ENCODE measurements at places on chromosomes 16 and 17.

DNA sequence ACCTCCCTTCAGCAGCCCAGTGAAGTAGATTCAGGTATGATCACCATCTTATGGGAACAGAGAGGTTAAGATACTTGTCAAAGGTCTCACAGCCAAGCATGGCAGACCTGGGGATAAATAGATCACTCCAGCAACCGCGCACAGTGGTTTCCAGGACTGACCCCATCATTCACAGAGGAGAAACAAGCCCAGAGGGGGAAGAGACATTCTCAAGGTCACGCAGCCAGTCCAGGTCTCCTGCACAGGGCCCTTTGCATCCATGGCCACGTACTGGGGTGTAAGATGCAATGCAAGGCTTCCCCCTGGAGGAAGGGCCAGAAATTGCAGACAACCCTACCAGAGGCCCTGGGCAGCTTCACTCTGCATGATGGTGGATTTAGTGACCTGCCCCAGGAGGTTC is 19.9 kb downstream of the TLE7 start:
- DNase-seq = peak; percentile 26

- DNase-seq = peak; percentile 7
These were observed 16.5 kb downstream of the GLP2R start for GRCh38 chr17:9842057-9842758.

DNA sequence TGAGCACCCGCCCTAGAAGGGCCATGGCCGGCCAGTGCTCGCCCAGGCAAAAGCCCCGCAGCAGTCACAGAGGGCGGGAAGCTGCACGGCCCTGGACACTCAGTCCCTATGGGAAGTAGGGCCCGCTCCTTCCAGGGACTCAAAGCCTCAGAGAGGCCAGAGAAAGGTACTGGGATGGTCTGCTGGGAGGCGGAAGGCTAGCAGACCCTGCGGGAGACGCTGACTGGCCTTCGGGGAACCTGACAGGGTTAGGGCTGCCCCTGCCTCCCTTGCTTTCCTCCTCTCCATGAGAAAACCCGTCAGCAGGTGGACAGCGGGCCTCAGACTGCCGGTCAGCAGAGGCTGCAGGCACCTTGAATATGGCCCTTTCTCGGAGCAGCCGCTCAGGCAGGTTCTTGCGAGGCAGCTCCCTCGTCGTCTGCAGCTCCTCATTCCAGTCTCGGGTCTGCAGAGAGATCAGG is 11.5 kb downstream of the CLUH start:
- DNase-seq = no peak

DNA sequence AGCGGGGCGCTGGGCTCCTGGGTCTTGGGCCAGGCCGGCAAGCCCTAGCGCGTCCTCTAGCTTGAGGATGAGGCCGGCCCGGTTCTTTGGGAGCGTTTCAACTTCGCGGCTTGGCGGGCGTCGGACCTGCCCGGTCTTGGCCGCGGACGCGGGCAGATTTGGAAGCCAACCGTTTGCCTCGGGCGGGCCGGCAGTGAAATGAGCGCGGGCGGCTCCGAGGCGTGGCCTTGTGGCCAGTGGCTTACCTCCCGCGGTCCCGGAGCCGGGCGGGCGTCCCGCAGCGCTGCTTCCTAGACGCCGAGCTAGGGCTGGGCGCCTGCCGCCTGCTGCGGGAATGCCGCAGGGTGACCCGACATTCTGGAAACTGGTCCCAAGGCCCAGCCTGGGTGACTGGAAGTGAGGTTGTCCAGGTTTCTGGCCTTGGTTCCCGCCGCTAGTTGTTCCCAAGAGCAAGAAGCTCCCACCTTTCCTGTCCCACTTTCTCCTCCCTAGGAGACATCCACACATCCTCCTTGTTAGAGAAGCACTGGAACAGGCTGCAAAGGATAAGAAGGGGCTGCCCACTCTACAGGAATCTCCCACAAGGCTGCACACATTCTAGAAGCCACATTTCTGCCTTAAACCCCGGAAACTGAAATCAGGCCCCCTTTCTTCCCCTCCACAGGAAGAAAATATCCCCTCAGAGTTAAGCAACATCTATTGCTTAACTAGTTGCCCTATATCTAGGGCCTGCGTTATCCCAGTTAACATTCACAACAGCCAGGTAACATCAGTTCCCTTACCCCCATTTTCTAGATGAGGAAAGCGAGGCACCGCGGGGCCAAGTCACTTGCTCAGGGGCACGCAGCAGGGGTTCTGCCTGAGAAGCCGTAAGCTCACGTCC is 4.5 kb upstream of the CBX8 start:
- DNase-seq = no peak

- no peak for DNase-seq
These were observed 6.1 kb upstream of the G6PC1 start for GRCh38 chr17:42894283-42895184.

DNA sequence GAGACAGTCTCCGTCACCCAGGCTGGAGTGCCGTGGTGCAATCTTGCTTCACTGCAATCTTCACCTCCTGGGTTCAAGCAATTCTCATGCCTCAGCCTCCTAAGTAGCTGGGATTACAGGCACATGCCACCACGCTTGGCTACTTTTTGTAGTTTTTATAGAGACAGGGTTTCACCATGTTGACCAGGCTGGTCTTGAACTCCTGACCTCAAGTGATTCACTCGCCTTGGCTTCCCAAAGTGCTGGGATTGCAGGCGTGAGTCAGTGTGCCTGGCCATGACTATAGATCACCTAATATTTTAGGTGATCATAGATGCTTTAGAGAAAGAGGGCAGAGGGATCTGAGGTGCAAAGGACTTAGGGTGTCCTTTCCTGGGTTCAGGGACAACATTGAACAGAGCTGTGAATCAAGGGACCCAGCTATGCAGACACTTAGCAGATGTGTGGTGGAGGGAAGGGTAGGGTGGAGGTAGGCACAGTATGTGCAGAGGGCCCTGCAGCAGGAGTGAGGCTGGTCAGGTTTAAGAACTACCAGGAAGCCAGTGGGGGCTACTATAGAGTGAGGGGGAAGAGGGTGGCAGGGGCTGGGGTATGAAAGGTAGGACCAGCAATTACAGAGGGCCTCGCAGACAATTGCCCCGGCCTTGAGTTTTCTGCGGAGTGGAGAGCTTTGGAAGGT is 116.5 kb downstream of the CMIP start:
- DNase-seq = no peak

DNA sequence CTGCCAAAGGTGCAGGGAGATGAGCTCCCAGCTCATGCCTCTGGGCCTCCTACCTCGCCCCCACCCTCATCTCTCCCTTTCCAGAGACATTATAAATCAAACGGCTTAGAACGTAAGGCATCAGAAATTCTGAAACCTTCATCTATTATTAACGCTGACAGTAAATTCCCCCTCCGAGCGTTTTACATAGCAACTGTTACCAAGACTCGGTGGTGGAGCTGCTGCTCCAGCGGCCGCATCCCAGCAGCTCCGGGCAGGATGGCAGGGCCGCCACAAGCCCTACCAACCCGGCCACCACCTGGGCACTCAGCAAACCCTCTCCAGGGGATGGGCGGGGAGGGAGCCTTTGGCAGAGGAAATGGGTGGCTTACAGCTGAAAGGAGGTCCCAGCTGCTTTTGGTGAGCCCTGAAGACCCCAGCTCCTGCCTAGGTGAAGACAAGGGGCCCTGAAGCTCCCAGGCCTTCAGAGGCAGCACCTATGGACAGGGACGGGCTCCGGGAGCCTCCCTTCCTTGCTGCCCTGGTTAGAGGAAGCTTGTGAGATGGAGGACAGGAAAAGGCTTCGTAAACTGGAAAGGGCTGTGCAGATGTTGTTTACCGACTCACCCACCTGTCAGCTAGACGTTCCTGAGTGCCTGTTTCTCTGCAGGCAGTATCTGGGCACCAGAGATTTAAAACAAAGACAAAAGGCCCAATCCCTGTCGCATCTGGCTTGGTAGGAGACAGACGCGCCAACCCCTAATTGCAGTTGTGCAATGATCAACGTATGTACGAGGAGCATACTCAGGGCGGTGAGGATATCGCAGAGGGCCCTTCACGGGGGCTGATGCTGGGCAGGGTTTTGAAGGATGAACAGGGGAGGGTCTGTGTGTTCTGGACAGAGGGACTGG is 76.9 kb downstream of the RAI1 start:
- peak; percentile 79 for DNase-seq

DNA sequence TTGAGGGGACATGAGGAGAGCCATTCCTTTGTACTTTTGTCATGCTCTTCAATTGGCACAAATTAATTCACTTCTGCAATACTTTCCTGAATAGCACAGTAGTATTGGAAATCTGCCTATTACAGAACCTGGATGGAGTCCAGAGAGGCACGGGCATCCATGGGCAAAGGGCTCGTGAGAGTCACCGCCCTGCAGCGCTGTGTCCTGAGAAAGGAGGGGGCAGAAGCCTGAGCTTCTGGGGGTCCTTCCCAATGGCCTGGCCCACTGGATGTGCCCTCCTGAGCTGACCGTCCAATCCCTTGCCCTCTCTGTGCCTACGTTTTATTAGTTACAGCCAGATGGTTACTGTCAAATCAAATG is 3.5 kb downstream of the G6PC1 start:
- no peak for DNase-seq

GRCh38 chr17:80262291-80262690 is 1.6 kb downstream of the RNF213 start:
- peak; percentile 37 for DNase-seq

DNA sequence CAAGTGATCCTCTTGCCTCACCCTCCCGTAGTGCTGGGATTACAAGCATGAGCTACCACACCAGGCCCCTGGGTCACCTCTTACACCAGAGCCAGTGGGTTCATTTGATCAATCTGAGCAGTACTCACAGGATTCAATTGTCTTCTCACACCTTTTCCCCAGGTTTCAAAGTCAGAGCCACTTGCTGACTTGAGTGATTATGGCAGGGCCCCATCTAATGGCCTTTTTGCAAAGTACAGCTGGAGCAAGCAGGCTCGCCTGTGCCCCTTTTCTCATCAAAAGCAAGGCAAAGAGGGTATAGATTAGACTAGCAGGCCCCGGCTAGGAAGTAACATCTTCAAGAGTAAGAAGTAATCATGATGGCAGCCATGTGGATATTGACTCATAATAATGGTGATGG is 114.8 kb upstream of the NOL11 start:
- peak; percentile 63 for DNase-seq

- DNase-seq = no peak
These were observed 17.1 kb upstream of the PHF12 start for GRCh38 chr17:28968231-28968913.

GRCh38 chr16:28067604-28068379 is 4.3 kb upstream of the GSG1L start:
- no peak for DNase-seq

GRCh38 chr16:1298406-1298805 is 11.0 kb upstream of the UBE2I start:
- DNase-seq = no peak

DNA sequence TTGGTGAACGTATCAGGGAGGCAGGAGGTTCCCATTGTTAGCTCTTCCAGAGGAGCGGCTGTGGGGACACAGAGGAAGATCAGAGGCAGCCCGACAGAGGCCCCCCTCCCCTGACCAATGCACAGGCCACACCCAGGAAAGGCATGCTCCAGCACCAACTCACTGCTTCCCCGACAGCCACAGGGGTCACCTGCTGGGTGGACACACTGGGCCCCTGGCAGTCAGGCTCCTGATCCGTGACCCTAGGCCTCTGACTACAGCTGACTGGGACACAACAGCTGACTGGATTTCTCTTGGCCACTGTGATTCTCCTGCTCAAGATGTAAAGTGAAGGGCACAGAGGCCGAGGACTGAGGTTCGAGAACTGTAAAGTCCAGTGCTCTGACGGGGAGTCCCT is 63.5 kb downstream of the IL21R start:
- DNase-seq = no peak

GRCh38 chr17:78174870-78175642 is 6.7 kb downstream of the SYNGR2 start:
- peak; percentile 88 for DNase-seq

DNA sequence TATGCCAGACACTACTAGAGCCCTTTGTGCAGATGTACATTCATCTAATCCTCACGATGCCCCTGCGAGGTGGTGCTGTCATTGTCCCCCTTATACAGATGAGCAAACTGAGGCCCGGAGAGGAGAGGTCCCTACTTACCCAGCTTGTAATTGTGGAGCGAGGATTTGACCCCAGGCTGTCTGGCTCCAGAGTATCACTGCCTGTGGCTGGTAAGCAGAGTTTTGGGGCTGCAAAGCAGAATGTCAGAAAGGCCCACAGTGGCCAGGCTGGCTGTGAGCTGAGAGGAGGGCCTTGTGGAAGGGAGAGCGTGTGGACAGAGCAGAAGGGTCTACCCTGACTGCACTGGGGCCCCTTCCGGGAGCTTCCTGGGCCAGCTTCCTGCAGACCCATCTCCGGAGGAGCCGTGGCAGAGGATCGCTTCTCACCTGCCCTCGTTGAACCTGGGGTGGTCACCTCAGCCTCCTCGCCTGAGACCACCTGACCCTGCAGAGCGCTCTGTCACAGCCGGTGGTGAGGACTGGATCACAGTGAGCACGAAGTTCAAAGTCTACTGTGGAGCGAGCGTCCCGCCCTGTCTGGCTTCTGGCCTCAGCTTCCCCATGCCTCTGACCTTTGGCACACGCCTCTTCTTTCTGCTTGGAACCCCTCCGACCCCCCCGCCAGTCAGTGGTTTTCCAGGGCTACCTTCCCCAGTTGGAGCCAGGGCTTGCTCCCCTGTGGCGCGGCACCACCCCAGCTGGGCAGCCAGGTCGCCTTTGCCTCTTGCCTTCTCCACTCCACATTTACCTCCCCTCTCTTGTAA is 12.1 kb downstream of the CMIP start:
- DNase-seq = no peak

GRCh38 chr16:2296661-2297505 is 29.0 kb upstream of the RNPS1 start:
- DNase-seq = peak; percentile 39

- DNase-seq = no peak
These were observed 17.3 kb downstream of the MYO18A start for GRCh38 chr17:29162909-29163341.

- DNase-seq = peak; percentile 26
These were observed 732 bp upstream of the EXOSC6 start for GRCh38 chr16:70252355-70252988.

DNA sequence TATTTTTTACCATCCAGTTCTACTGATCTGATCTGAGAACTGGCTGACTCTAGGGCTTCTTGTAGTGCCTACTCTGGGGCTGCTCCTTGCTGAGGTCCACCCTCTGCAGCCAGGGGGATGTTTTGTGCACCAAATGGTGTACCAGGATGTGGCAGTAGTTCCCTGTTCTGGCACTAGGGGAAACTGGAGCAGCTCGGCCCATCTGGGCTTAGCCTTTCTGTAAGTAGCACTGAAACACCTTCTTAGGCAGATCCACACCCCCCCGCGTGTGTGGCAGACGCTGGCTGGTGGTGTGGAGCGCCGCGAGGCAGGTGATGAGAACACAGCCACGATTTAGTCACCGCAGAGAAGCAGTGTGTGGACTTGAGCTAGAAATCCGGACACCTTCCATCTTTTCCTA is 17.0 kb downstream of the DUSP14 start:
- DNase-seq = peak; percentile 36

DNA sequence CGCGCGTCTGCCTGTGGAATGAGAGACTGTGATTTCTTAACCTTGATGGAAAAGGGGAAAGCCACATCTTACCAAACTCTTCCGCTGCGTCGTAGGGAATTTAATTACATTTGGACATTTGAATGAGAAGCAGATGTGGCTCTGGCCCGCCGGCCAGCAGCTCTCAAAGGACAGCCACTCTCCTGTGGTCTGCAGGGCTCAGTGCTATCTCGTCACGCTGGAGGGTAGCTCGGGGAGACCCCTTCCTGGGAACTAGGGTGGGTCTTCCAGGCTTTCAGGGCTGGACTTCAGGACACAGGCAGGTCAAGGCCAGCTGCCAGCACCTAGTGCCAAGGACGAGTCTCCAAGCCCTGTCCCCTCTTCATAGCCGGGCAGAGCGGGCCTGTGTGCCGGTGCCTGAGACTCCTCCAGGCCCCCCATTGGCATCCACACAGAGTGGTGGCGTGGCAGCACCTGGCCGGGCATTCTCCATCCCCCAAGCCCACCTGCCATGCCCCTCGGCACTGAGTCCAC is 15.9 kb upstream of the TBX2 start:
- DNase-seq = no peak

Data from SHP77 (cell line).